ENCODE measurements at places on chromosomes 1 and 21.

GRCh38 chr1:69671363-69672010 lies 103.8 kb downstream of the LRRC7 start:
- H3K4me1 ChIP-seq: no peaks in the 10 kb centered on the region
- no peaks in the 10 kb centered on the region for H3K36me3 ChIP-seq
- no peaks in the 10 kb centered on the region for H3K27me3 ChIP-seq
- DNase-seq: no peak
- no peak overlapping the region for H3K27ac ChIP-seq

GRCh38 chr1:219710529-219711194 lies 97.8 kb upstream of the ZC3H11B start:
- no peaks in the 10 kb centered on the region for H3K36me3 ChIP-seq
- no peaks in the 10 kb centered on the region for H3K4me1 ChIP-seq
- H3K27ac ChIP-seq: no peak overlapping the region

- H3K27ac ChIP-seq: no peak overlapping the region
Measured at GRCh38 chr1:232207073-232207866, 422.7 kb downstream of the SIPA1L2 start.

DNA sequence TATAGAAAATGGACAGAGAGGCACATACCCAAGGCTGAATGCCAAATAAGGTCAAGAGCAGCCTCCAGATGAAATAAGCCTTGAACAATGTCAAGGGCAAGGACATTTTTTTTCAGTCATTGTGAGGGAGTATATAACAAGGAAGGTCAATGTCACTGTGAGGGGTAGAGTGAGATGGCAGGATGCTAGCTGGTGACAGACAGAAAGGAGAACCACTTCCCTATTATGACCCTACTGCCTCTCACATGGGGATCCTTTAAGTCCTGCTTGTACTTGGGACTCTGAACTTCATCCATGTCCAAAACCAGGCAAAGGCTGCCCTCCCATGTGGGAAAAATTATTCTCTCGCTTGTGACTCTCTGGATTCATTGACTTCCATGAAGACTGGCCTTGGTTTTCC lies 119.5 kb upstream of the COA6 start:
- no peak overlapping the region for H3K4me3 ChIP-seq
- no peaks in the 10 kb centered on the region for H3K27me3 ChIP-seq
- no peak for DNase-seq
- no peak overlapping the region for H3K27ac ChIP-seq

- H3K36me3 ChIP-seq: no peaks in the 10 kb centered on the region
- H3K27me3 ChIP-seq: no peaks in the 10 kb centered on the region
- no peak overlapping the region for H3K4me3 ChIP-seq
Measured at GRCh38 chr21:17823846-17824245, 4.7 kb upstream of the C21orf91 start.

All from breast epithelium (tissue), 4 donors.